ENCODE measurements at places on chromosomes 7 and 10.

DNA sequence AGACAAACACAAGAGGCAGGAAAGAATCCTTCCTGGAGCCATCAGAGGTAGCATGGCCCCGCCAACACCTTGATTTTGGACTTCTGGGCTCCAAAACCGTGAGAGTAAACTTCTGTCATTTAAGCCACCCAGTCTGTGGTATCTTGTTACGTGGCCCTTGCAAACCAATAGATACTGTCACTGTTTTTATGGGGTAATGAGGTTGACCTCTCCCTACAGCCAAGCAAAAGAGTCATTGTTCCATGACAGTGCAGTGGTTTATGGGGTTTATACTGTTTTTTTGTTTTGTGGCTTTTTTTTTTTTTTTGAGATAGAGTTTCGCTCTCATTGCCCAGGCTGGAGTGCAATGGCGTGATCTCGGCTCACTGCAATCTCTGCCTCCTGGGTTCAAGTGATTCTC is 32.8 kb downstream of the KIAA1549 start:
- no peak for DNase-seq

GRCh38 chr7:36440880-36441279 is 51.2 kb downstream of the ANLN start:
- no peak for DNase-seq

- DNase-seq: no peak
Observed at GRCh38 chr10:17209302-17209701, 7.8 kb upstream of the TRDMT1 start.

- no peak for DNase-seq
Observed at GRCh38 chr7:39137480-39137879, 159.8 kb downstream of the POU6F2 start.

DNA sequence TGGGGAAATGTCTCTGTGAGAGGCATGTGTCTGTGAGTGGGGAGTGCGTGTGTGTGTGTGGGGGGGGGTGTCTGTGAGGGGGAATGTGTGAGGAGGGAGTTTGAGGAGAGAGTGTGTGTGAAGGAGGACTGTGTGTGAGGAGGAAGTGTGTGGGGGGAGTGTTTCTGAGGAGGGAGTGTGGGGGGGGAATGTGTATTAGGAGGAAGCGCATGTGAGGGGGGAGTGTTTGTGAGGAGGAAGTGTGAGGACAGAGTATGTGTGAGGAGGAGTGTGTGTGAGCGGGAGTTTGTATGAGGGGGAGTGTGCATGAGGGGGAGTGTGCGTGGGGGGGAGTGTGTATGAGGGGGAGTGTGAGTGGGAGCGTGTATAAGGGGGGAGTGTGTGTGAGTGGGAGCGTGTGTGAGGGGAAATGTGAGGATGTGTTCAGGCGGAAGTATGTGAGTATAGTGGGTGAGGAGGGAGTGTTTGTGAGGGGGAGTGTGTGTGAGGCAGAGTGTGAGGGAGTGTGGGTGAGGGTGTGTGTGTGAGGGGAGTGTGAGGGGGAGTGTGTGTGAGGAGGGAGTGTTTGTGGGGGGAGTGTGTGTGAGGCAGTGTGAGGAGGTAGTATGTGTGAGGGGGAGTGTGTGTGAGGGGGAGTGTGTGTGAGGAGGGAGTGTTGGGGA is 21.8 kb upstream of the PTPRN2 start:
- no peak for DNase-seq

GRCh38 chr7:128257458-128257857 is 16.4 kb downstream of the LEP start:
- no peak for DNase-seq

DNA sequence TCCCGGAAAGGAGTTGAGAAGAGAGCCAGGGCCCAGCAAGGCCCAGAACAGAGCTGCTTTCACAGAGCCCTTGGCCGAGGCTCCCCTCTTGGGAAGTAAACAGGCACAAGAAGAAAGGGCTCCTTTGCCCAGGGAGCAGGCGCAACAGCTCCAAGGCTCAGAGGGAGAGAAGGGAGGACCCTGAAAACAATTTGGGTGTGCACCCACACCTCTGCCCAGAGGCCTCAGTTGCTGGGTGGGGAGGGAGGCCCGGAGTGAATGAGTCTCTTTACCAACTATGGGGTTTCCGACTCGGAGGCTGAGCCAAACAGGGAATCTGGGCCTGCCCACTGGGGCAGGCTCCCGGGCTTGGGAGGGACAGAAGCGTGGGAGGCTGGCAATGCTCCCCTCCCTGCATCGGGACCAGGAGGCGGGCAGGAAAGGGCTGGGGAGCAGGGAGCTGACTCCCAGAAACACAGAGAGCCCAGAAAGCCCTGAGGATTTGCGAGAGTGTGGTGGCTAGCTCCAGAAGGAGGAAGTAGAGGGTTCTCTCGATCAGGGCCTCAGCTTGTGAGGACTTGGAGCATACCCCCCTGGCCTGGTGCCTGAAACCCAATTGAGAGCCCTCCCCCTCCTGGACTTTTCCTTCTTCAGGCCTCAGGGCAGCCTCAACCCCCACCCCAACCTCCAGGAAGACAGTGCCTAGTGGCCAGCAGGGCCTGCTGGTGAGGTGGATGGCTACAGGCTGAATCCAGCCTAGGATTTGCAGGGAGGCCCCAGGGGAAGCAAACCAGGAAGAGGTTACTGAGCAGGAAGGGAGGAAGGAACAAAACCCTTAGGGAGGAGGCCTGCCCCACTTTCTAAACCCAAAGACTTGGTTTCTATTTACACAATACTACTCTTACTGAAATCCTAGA is 6.2 kb downstream of the C10orf105 start:
- DNase-seq: peak; percentile 32

DNA sequence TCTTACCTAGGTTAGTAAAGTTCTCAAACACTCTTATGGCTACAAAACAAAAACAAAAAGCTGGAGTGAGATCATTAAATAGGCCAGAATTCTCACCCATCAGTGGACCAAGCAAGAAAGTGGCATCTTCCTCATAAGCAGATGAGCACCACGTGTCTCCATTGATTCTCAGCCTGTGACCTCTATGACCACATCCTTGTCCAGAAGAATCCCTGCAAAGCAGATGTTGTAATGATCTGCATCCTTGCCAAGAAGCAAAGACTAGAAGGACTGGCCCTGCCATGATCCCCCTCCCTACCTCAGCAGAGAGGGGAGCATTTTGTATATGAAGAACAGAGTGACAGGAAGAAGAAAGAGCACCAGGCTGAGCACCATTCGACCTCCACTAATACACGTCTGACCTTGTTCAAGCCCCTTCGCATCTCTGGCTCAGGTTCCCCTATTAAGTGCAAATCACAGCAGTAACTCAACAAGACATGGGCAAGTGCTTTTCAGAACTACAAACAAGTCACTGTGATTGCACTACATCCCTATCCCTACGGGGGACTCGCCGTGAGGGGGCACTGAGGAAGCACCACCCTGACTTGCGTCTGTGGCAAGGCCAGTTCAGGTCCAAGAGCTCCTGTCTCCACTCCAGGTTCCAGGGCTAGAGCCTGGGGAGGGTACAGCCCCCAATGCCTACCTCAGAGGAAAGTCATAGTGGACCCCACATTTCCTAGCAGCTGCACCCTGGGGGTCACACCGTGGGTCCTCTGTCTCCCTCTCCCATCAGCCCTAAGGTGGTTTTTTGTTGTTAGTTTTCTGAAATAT is 22.2 kb upstream of the RASSF4 start:
- DNase-seq: no peak

GRCh38 chr7:154475864-154476263 is 423.7 kb downstream of the DPP6 start:
- DNase-seq: no peak

DNA sequence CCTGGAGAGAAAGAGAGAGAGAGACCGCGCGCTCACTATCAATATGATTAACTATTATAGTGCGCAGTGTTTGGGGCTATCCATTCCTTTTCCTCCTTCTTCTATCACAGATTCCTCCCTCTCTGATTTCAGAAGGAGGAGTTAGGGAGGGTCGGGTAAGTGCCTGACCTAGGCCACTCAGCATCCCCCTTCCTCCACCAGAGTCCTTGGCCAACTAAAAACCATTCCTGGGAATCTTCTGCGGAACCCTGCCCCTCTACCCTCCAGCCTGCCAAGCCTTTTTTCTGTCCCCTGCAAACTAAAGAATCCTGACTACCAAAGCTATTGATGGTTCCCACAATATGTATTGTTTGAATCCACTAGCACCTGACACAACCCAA is 256.2 kb upstream of the NFE2L3 start:
- DNase-seq: no peak

GRCh38 chr10:77906951-77907421 is 19.6 kb downstream of the DLG5 start:
- DNase-seq: no peak

- DNase-seq: no peak
Observed at GRCh38 chr7:144763291-144763690, 72.6 kb downstream of the TPK1 start.

- DNase-seq: peak; percentile 68
Observed at GRCh38 chr7:157139111-157139809, 534 bp downstream of the UBE3C start.

- DNase-seq: no peak
Observed at GRCh38 chr10:69465457-69466157, 14.3 kb downstream of the TSPAN15 start.

- no peak for DNase-seq
Observed at GRCh38 chr10:11595395-11595692, 16.1 kb downstream of the USP6NL start.

- DNase-seq: no peak
Observed at GRCh38 chr10:29688230-29688661, 53.5 kb upstream of the SVIL start.

DNA sequence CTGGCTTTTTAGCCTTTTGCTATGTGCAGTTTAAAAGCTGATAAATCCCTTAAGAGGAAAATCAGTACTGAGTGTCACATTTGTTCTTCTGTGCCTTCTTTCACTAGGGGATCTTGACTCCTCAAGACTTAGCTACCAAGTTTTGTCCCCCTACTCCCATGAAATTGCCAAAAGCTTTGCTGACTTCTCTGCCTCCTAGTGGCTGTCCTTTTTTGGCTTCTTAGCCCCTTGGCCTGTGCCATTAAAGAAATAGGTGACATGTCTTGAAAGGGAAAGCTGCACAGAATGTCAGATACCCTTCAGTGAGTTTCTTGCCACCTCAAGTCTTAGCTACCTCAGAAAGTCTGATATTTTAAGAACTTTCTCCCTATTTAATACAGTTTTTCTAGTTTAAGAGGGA is 10.5 kb downstream of the MKLN1 start:
- DNase-seq: no peak

DNA sequence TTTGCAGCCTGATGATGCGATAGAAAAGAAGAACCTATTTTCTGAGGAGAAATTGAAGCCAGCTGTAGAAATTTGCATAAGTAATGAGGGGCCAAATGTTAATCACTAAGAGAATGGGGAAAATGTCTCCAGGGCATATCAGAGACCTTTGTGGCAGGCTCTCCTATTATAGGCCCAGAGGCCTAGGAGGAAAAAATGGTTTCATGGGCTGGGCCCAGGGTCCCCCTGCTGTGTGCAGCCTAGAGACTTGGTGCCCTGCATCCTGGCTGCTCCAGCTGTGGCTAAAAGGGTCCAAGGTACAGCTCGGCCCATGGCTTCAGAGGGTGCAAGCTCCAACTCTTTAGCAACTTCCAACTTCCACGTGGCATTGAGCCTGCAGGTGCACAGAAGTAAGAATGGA is 123.4 kb downstream of the STK31 start:
- no peak for DNase-seq

- DNase-seq: no peak
Observed at GRCh38 chr10:28293236-28294168, 9.4 kb downstream of the MPP7 start.

GRCh38 chr7:28435732-28436378 is 23.5 kb downstream of the CREB5 start:
- DNase-seq: no peak

- DNase-seq: no peak
Observed at GRCh38 chr7:63040336-63040735, 958.3 kb upstream of the ZNF722 start.

GRCh38 chr10:23293145-23293724 is 51.4 kb downstream of the C10orf67 start:
- DNase-seq: peak; percentile 31

DNA sequence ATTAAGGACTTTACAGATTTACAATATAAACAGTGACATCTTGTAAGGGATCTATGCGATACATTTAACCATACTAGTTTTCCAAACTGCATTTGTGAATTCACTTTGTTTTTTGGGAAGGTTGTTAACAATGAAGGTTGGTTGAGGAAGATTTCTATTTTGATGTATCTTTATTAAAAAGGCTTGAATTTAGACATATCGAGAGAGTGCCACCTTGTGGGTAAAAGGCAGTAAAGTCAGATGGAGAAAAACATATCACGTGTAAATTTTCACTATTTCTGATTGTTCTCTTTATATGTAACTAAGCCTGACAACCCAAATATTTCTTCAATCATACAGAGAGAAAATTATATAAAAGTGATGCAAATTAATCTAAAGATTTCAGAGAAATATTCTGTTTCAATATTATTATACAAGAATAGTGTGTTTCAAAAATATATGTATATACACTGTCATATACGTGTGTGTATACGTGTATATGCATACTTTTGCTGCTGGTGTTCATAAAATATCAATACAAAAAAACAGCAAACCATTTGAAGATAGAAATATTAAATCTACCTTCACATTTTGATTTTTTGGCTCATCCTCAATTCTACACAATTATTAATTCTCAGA is 988.6 kb downstream of the SORCS1 start:
- DNase-seq: no peak

DNA sequence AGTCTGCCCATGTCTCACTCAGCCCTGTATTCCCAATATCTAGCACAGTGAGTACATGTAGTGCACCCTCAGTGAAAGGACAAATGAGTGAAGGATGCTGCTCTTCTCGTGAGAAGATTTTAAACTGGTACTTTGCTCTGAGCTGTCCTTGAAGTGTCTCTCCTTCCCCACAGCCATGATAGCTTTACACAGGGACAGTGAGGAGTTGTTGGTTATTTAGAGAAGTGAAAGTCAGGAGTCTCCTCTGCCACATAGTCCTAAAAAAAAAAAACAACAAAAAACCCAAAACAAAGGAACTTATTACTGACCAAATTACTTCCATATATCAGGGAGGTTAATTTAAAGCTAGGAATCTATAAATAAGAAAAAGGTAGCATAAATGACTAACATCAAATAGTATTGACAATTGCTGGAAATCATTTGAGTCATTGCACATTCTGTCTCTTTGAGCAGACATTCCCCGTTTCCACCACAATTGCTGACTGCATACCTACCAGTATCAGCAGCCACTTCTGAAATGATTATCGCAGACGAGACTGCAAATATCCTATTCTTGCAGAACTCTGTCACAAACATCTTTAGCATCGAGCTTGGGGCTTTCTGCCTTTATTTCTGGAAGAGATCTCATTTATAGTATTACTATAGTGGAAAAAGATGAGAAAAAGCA is 202.1 kb downstream of the PTEN start:
- peak; percentile 34 for DNase-seq

DNA sequence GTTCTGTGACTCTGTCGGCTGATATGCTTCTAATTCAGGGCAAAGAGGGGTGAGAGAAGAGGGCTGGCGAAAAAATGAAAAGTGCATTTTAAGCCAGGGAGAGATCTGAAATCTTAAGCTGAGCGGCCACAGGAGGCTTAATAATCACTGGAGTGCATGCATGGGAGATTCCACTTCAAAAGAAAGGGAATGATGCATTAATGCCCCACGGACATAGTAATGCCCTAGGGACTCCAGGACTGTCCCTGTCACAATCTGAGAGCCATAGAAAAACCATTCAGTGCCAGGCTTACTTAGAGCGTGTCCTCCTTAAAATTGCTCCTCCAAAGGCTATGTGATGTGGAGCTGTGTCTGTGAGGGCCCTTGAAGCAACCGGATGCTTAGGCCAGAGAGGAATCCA is 75.1 kb downstream of the NHLRC2 start:
- DNase-seq: no peak
